Spleen (tissue), 13 donors: ENCODE measurements at places on chromosomes 7 and 10.

- no peak for DNase-seq
Measured at GRCh38 chr7:135232720-135233119, 918 bp upstream of the STRA8 start.

- no peak for DNase-seq
Measured at GRCh38 chr7:134813663-134814396, 34.4 kb downstream of the CALD1 start.

GRCh38 chr10:17872191-17873091 is 63.3 kb downstream of the MRC1 start:
- no peak for DNase-seq

- DNase-seq = no peak
Measured at GRCh38 chr7:110759069-110759468, 331.9 kb upstream of the LRRN3 start.

DNA sequence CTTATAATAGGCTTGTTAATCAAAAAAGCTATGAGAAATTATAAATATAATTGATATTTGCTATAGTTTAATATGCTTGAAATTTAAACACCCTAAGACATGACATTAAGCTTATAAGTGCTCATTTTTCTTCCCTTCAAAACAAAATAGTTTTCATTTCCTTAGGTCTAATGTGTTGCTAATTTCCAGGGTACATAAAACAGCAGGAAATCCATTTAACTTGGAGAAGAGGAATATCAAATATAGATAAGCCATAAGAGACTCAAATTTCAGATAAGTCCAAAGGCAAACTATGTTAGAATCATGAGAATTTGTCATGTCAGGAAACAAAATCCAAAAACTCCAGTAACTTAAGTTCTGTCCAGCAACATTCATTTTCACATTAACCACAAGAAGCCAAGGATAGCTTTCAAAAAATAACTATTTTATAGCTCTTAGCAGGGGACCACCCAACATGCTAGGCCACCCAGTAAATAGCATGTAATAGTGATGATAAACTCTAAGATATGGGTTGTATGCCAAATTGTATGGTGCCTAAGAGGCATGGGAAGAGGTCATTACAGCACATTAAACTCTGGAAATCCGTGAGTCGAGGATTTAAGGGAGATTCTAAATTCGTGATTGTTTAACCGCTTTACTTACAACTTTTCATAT is 298.1 kb downstream of the CRPPA start:
- no peak for DNase-seq

GRCh38 chr7:75045881-75046280 is 27.7 kb downstream of the RCC1L start:
- no peak for DNase-seq

- no peak for DNase-seq
Measured at GRCh38 chr7:48173756-48174382, 2.6 kb downstream of the ABCA13 start.

DNA sequence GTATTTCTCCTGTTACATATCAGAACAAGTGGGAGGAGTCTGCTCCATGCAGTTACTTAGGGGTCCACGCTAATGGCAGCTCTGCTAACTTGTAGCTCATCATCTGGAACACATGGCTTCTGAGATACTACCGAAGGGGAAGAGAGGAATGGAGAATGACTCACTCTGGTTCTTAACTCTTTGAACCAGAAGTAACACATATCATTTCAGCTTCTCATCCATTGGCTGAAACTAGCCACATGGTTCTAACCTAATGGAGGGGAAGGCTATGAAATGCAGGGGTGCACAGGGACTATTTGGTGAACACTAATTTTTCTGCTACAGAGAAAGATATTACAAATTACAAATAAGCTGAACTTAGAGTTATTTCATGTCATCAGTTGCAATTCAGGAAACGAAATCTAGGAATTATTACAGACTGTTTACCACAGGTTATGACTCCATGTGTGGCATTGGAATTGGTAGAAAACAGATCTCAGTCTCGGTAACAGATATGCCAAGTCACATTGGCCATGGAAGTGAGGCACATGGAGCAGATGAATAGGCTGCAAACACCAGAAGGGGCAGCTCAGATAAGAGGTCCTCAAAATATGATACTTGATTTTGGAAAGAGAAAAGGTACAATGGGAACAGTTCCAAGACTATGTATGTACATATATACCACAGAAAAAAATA is 9.4 kb upstream of the KAT6B start:
- no peak for DNase-seq

DNA sequence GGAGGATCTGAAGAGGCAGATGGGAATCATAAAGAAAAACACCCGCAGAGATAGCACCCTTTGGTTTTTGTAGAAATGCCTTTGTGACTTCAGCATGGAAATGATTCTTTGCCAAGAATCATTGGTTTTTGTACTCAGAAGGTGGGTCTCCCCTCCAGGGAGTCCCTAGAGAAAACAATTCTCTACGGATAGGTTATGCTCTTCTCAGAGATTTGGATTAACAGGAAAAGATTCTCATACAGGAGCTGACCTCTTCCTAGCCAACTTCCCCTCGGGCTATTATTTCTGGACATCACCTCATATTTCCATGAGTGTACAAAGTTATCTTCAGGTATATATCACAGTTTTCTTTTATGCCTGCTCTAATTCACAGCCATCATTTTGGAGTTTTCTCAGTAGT is 274.2 kb upstream of the HABP2 start:
- no peak for DNase-seq
